Neural crest cell (in vitro differentiated cells): ENCODE measurements at places on chromosomes 12 and 14. TPM values are rescaled to one million over a fixed set of nuclear protein-coding genes. Genes with fewer than 3 reads are reported as not detected.

RAPGEF3 gene
- total RNA-seq = 0.89 and 1.4 TPM in 2 replicates

GUCY2C gene
- total RNA-seq = not detected in 2 replicates

KCNA5 gene
- total RNA-seq = not detected in 2 replicates

RD3L gene
- not detected in 2 replicates for total RNA-seq

GZMH gene
- not detected in 2 replicates for total RNA-seq

PIANP gene
- 8.6 and 8.7 TPM in 2 replicates for total RNA-seq

C3AR1 gene
- not detected in 2 replicates for total RNA-seq

PTPRB gene
- 0.59 and 0.93 TPM in 2 replicates for total RNA-seq

CD4 gene
- 3.8 and 4.1 TPM in 2 replicates for total RNA-seq

FAM181A gene
- 13.4 and 14.7 TPM in 2 replicates for total RNA-seq

NTS gene
- 0.25 and 0.40 TPM in 2 replicates for total RNA-seq

AQP6 gene
- total RNA-seq = 0.21 TPM in 1 of 2 replicates, not detected in the other

ABCD2 gene
- total RNA-seq = 0.70 and 0.80 TPM in 2 replicates
